ENCODE measurements at places on chromosomes 1 and 21.

DNA sequence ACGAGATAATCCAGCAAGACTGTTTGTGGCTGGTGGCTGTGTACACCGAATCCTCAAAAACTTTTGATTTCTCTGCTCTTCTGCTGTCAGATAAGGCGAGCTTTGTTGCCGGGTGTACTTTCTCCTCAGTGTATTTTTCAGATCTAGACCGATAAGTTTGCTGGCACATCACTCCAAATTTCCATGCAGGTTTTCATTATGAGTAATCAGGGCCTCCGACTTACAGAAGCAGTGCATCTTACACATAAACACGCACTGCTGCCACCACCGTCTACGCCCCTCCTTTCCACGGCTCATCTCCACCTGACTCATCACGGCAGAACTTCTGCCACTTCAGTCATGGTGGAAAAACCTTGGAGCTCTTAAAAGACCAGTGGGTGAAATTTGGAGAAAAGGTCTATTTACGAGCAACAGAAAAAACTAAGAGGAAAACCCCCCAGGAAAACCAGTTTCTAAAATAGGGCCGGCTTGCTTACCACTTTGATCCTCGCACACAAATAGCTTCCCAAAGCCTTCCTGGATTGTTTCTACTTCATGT is 7.7 kb downstream of the ZBTB21 start:
- DNase-seq = no peak

DNA sequence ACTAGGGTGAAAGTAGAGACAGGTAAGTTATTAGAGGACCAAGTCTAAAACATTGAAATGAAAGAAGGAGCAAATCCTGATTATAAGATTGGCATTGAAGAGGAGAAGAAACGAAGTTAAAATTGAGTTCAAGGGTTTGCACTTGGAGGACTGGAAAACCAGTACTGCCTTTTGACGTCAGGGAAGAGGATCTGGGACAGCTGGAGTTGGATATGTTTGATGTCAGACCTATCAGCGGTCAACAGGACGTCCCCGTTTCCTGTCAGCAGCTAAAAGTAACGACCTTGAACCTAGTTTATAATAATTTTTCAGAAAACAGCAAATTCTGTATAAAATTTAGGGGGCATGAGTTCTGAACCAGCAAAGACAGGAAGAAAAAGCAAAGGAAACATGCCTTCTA is 1.2 kb upstream of the NID1 start:
- no peak for DNase-seq

- DNase-seq = no peak
These were observed 29.0 kb downstream of the BACE2 start for GRCh38 chr21:41196993-41197392.

GRCh38 chr1:90007979-90008404 is 13.1 kb downstream of the ZNF326 start:
- DNase-seq = no peak

- no peak for DNase-seq
These were observed 18.1 kb downstream of the KHDRBS1 start for GRCh38 chr1:32031578-32032274.

GRCh38 chr1:156584813-156585212 is 5.3 kb downstream of the TTC24 start:
- DNase-seq = no peak

GRCh38 chr1:152513081-152513480 is 1.2 kb upstream of the CRCT1 start:
- DNase-seq = no peak

DNA sequence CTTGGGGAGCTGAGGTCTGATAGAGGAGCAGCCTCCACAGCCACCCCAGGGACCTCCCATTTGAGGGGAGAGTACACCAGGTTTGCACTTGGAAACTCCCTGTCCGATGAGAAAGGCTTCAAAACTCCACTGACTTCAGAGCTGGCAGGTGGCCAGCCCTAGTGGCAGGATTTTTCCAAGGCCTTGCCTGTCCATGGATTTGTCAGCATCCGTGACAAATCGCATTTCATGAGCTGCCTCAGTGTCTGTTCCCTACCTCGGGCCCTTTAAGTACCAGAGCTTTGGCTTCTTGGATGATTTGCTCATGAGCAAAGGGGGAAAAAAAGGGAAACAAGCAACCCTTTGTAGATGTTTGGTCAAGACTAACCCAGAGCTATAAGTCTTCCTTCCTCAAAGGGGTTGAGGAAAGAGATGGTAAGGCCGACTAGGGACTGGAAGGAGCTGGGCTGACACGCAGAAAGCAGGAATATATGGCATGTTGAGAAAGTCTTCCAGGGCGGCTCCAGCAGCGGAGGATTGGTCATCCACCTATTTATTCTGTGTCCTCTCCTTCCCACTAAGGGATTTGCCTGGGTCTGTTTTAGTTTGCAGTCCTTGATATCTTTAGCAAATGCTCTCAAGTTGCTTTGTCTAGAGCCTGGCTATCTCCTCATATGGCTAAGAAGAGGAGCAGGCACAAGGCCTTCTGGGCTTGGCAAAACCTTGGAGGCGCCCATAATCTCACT is 2.7 kb upstream of the HSPG2 start:
- DNase-seq = peak; percentile 75

DNA sequence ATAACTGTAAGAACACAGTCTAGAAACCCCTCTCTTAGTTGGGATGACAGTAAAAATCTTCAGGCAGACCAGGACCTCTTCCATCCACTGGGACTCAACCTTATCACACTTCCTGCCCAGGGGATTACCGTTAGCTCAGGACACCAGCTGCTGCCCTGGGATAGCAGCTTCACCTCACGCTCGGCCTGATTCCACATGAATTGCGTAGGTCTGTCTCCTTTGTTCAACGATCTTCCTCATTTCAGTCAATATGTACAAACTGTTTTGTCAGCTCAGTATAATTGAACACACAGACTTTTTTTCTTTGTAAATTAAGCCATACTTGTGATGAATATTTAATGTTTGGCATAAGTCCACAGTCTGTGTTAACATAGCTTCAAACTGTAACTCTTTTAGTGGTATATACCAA is 290.4 kb downstream of the GRIK1 start:
- DNase-seq = peak; percentile 80

DNA sequence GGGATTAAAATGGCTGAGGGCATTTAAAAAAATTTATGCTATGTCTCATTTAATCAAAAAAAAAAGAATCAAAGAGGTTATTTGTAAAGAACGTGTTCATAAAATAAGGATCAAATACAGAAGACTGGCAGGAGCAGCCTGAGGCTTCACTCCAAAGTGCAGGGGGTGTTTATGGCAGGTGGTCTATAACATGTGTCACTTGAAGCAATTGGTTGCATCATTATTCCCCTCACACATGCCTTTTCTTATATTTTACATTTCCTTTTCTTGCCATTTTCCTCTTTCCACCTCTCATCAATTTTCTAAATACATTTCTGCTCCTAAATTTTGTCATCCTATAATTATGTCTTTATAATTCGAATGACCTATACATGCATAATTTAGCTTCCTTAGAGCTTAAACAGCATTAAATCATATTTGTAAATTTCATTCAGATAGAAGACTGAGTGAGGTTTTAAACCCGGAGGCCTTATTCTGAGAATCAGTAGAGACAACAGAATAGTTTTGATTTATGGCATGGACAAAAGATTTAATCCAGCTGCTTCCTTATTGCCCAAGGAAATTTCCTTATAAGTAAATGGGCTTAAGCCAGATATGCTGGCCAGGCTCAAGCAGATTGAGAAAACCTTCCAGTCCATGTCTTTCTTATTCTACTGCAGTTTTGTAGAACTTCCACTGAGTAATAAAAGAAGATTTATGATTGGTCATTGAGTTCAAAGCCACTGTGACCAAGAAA is 322.8 kb downstream of the TGFB2 start:
- no peak for DNase-seq

DNA sequence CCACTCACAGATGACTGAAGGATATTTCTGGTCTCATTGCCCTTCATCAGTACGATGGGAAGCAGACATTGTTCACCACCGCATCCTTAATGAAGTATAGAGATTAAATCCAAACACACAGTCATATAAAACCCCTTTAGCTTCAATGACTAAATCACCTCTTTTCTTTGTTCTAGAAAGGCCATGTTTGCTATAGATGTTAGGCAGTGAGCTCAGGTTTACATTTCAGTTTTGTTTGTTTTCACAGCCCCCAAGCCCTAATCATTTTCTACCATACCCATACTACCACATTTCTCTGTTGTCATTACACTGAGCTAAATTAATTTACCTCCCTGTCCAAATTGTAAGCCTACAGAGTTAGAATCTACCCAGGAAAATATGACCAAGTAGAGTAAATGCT is 385.1 kb downstream of the NTNG1 start:
- DNase-seq = no peak

GRCh38 chr21:45802425-45802824 is 158.9 kb downstream of the PCBP3 start:
- no peak for DNase-seq

All from KBM-7 (cell line).